ENCODE measurements at places on chromosomes 11 and 22.

GRCh38 chr11:124108156-124108555, 7.1 kb upstream of the VWA5A start:
- DNase-seq: no peak

GRCh38 chr11:79971255-79971654, 530.4 kb upstream of the TENM4 start:
- DNase-seq: no peak

DNA sequence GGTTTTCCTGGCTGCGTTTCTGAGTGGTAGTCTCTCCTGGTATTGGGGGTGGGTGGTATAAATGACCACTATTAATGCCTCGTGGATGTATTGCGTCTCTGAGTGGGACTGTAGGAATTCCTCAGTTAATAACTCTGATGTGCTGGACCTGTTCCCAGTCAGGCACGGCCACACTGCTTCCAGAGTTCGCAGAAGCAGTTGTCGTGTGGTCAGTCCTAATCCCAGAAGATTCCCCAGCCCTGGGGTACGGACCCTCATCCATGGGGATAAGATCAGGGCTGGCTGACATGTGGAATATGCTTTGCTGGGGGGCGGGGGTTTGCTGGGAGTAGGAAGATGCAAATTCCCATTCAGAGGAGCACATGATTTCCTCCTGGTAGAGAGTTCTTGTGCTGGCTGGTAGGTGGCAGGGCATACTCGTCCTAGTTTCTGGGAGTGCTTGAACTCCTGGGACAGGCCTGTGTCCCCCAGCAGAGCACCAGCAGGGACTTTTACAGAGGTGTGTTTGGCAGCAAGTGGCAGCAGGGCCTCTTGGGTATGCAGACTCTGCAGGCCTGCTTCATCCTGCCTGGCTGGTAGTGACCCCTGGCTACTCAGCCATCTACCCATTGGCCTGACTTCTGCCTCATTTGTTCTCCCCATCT, 157.4 kb downstream of the NAV2 start:
- DNase-seq: no peak

DNA sequence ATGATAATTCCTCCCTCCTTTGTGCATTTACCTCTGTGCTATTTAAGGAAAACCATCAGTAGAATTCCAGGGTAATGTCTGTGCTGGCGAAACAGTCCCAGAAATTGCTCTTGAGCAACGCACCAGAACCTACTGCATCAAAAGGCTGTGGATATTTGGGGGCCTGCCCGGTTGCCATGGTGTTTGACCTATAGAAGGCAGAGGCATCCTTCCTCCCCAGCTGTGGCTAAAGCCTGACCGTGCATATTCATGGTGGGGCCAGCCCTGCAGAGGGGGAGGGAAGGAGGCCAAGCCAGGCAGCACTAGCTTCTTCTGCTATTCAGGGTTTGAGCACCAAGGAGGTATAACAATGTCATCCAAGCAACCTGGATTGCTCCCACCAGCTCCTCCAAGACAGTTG, 215.0 kb upstream of the E2F8 start:
- no peak for DNase-seq

- peak; percentile 17 for DNase-seq
These were observed 2.1 kb downstream of the DEAF1 start for GRCh38 chr11:692824-693414.

GRCh38 chr11:120611581-120611980, 100.0 kb downstream of the GRIK4 start:
- no peak for DNase-seq

DNA sequence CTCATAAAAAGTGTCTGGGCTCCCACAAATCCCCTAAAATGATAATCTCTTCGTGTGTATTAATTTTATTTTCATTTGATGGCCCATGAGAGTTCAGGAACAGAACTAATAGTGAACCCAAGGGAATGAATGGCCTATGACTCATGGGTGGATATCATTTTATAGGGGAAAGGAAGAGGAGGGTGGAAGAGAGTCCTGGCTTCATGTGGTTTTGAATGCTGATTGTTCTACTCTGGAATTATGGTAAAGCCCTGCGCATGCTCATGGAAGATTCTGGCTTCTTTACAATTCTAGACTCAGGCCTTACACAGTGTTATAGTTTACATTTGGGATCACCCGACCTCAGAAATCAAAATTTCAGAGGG, 35.2 kb downstream of the MAML2 start:
- DNase-seq: no peak

DNA sequence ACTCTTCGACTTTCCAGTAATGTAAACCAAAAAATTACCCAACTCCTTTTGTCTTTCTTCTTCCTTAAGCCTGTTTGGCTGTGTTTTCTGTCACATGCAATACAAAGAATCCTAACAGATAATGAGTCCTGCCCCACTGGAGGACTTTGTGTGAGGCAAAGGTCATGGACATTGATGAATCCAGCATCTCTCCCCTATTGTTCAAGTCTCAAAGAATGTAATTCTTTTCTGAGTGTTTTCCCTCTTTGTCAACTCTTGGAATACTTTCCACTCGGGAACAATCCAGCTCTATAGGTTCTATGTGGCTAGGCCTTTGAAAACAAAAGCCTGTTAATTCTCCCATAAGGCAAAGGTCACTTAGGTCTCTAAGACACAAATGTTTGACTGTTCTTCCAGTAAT, 100.7 kb downstream of the FAR1 start:
- DNase-seq: no peak

- no peak for DNase-seq
These were observed 46.5 kb upstream of the FIBIN start for GRCh38 chr11:26947379-26947844.

DNA sequence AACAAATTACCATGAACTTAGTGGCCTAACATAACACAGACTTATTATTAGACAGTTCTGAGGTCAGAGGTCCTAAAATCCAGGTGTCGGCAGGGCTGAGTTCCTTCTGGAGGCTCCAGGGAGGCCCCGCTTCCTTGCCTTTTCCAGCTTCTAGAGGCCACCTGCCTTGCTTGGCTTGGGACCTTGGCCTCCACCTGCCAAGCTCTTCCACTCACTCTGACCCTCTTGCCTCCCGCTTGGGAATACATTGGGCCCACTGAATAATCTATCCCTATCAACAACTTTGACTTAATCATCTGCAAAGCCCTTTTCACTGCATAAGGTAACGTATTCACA, 3.2 kb upstream of the MS4A10 start:
- no peak for DNase-seq
